LNCaP clone FGC (cell line): ENCODE measurements at places on chromosomes 6 and 20.
A peak's percentile ranks its signal among the peaks of the same experiment; 100 is the strongest.

GRCh38 chr6:170497841-170498301 lies 55.2 kb downstream of the PSMB1 start:
- no peak for DNase-seq

- DNase-seq = no peak
Observed at GRCh38 chr6:84167457-84167856, 60.0 kb downstream of the CEP162 start.

GRCh38 chr6:24489881-24490280 lies 503 bp upstream of the GPLD1 start:
- peak; percentile 62 for DNase-seq

- DNase-seq = no peak
Observed at GRCh38 chr6:147341486-147341885, 137.3 kb downstream of the STXBP5 start.

DNA sequence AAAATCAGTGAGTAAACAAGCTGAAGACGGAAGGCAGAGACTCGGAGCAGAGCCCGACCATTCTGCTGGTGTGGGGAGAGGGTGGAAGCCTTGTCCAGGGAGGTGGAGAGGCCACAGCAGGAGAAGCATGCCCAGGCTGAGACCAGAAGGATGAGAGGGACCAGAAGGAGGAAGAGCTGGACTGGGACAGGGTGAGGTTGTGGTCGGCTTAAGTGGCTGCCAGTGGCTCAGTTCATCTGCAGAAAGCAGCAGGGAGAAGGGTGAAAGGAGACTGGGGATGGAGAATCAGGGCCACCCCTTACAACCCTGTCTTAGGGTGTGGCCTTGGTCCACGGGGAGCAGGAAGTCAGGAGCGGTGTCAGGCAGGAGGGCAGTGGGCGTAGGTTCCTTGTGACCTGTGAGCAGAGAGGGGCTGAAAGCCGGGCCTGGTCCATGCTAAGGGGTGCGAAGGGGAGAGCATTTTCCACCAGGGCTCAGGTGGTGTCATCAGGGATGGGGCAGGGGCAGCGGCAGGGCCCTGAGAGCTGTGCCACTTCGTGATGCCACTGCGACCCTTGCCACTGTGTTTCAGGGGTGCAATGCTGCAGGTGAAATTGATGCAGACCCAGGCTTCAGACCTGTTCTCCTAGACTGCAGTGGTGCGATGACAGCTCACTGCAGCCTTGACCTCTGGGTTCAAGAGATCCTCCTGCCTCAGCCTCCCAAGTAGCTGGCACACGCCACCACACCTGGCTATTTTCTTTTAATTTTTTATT lies 81.1 kb downstream of the TTLL2 start:
- DNase-seq = no peak

DNA sequence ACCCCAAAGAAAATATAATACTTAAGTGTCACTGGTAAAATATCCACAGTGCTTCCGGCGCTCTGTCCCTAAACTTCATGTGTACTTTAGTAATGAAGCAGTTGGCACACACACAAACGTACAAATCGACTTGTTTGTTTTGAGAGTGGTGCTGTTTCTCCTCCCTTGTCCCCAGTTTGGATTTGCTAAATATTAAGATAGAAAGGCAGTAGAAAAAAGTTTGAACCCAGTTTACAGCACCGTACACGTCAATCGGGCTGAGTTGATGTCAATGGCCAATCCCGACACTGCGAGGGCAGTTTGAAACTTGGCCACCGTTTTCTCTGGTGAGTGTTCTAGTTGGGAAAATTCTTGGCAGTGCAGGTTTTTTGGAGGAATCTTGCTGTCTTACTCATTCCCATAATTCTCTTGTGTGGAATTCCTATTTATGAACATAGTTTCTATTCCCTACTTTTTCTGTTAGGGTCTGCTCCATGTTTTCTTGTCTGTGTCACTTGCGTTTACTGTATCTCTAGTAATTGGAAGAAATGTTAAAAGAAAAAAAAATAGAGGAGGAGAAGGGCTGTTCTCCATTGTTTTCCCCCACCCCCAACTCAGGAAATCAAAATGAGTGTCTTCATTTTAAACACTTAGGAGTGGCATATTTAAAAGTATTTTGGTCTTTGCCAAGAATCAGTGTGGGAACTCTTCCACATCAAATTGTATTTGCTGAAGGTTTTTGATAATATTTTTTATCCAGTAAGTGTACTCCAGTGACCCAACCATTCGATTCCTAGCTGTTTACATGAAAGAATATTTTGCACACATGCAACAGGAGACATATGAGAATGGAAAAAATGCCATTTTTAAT lies 72.3 kb downstream of the OR2B2 start:
- DNase-seq = peak; percentile 62

DNA sequence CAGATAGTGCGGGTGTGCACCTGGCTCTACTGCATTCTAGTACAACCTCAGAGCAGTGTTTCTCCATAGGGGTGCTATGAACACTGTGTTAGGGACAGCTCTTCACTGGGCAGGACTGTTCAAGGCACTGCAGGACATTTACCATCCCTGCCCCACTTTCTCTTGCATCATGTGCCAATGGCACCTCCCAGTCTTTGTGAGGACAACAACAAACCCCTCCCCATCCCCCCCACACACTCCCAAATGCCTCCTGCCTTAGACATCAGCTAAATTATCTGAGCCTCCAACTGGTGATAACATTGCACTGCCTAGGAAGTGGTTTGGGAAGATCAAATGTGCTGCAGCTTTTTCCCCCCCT lies 98.9 kb downstream of the FYN start:
- DNase-seq = no peak

DNA sequence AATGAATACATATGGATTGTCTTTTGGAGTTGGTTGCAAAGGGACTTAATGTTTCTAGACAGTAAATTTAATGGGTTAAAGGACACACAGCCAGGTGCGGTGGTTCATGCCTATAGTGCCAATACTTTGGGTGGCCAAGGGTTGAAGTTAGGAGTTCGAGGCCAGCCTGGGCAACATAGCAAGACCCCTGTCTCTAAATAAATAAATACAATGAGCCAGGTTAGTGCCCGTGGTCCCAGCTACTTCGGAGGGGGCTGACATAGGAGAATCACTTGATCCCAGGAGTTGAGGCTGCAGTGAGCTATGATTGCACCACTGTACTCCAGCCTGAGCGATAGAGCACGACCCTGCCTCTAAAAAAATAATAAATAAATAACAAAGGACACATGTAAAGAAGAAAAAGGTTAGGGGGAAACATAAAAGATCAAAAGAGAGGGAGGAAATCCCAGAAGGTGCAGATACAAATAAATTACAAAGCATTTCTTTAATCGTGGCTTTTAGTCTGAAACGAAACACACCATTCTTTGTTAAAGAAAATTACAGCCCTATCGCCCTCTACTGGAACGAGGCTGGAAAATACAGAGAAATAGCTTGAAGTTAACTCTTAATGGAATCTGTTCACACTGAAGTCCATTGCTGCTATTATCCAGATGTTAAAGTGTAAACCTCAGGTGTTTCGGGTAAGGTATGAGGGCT lies 42.6 kb upstream of the SCML4 start:
- no peak for DNase-seq
